CD4-positive, alpha-beta T cell (primary cell): ENCODE measurements at places on chromosomes 5 and 9.

DNA sequence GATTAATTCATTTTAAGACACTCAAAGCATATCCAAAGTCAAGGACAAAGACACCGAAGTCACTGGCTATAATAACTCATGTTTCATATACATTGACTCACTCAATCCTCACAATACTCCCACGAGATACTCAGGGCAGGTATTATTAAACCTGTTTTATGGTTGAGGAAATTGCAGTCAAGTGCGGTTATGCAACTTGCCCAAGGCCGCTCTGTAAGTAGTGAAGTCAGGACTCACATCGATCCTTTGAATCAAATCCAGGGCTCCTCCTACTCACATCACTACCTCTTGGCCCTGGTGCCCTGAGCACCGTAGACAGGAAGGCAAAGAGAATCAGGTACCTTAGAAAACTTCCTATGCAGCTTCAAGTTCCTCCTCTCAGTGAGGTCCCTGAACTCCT, 87.8 kb upstream of the APC start:
- no peaks in the 10 kb centered on the region for H3K36me3 ChIP-seq
- H3K27me3 ChIP-seq, result peaks cover 2% of the 10 kb centered on the region
- no peak for DNase-seq
- H3K4me3 ChIP-seq, result no peak overlapping the region
- no peaks in the 10 kb centered on the region for H3K4me1 ChIP-seq

- no peaks in the 10 kb centered on the region for H3K36me3 ChIP-seq
- H3K27ac ChIP-seq, result no peak overlapping the region
- no peaks in the 10 kb centered on the region for H3K4me1 ChIP-seq
- no peak for DNase-seq
- no peaks in the 10 kb centered on the region for H3K27me3 ChIP-seq
Observed at GRCh38 chr9:81317939-81318338, 371.4 kb downstream of the TLE1 start.

- H3K27ac ChIP-seq, result no peak overlapping the region
- H3K36me3 ChIP-seq, result no peaks in the 10 kb centered on the region
- H3K27me3 ChIP-seq, result no peaks in the 10 kb centered on the region
- no peak overlapping the region for H3K4me3 ChIP-seq
- no peaks in the 10 kb centered on the region for H3K4me1 ChIP-seq
Observed at GRCh38 chr5:93294199-93294598, 286.8 kb downstream of the NR2F1-AS1 start.

DNA sequence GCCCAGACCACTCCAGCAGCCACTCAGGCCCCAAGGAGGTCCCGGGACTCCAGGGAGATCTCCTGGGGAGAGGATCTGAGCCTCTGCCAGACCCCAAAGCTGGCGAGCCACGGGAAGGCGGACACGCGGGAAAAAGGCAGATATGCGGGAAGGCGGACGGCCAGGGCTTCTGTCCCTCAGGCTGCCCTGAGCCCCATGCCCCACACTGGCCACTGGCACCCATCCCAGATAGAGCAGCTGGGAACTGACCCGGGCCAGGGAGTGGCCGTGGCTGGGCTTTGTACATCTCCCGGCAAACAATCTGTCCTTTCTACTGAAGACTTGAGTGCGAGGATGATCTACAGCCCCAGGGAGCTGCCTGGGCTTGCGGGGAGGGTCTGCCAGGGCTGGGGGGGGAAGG, 21.1 kb upstream of the NOTCH1 start:
- no peak overlapping the region for H3K27ac ChIP-seq
- H3K36me3 ChIP-seq, result no peaks in the 10 kb centered on the region
- peaks cover 14% of the 10 kb centered on the region for H3K4me1 ChIP-seq
- DNase-seq, result no peak

- peaks cover 13% of the 10 kb centered on the region for H3K27me3 ChIP-seq
- H3K4me1 ChIP-seq, result no peaks in the 10 kb centered on the region
- H3K4me3 ChIP-seq, result no peak within 1 kb of the TSS
- H3K27ac ChIP-seq, result no peak within 1 kb of the TSS
- no peak for DNase-seq
Observed at GRCh38 chr5:35990941-35991611, at the start of gene UGT3A1. TSS of gene UGT3A1 (minus strand) at chr5:35991390. CDS start at chr5:35991240, 150 bp downstream.

DNA sequence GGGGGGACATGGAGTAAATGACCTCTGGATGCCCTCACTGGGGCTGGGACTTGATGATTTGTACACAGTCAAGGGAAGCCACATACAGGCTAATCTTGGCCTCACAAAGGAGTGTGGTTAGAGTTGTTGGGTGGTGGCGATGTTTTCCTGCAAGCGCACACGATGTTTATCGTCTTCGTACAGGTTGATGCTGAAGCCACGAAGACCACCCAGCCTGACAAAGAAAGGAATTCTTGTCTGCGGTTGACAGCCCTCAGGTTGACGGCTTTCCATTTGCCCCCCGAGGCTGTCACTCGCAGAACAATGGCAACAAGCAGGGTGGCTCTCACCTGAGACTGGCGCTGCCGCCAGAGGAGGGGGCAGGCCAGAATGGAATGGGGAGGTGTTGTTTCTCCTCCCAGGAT, 14.1 kb upstream of the XPA start:
- no peak overlapping the region for H3K27ac ChIP-seq
- H3K27me3 ChIP-seq, result peaks cover 5% of the 10 kb centered on the region
- no peak for DNase-seq
- peaks cover 22% of the 10 kb centered on the region for H3K4me1 ChIP-seq
- no peaks in the 10 kb centered on the region for H3K36me3 ChIP-seq

DNA sequence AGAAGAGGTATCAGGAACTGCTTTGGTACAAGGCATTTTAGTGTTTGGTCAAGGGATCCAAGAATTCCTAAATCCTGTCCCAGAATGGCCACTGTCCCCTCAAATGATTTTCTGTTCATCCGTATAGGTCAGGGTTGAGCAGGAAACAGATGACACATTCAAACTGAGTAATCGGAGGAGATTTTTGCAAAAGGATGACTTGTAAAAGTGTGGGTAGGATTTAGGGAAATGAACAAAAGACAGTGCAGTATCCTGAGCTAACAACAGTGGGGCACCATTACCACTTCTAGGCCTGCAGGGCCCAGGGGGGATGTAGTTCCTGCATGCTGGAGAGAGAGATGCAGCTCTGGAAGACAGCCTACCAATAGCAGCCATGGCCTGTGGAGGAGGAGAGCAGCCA, 290.1 kb downstream of the ZSWIM6 start:
- H3K36me3 ChIP-seq, result no peaks in the 10 kb centered on the region
- peaks cover 16% of the 10 kb centered on the region for H3K4me1 ChIP-seq
- no peak overlapping the region for H3K27ac ChIP-seq
- H3K27me3 ChIP-seq, result peaks cover 23% of the 10 kb centered on the region

- no peak for DNase-seq
- H3K36me3 ChIP-seq, result peaks cover 44% of the 10 kb centered on the region
- no peak overlapping the region for H3K4me3 ChIP-seq
- no peak overlapping the region for H3K27ac ChIP-seq
Observed at GRCh38 chr9:120388003-120388855, 191.7 kb downstream of the CDK5RAP2 start.

DNA sequence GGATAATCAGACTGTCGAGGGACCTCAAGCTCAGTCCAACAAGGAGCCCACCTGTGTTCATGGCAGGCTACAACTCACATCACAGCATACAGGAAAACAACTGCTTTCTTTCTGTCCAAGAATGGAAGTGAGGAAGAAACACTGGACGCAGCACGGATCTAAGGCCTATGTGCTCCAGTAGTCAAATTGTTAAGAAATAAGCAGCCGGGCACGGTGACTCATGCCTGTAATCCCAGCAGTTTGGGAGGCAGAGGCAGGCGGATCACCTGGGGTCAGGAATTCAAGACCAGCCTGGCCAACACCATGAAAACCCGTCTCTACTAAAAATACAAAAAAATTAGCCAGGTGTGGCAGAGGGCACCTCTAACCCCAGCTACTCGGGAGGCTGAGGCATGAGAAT, 427.8 kb downstream of the BNC2 start:
- H3K4me1 ChIP-seq, result no peaks in the 10 kb centered on the region
- no peaks in the 10 kb centered on the region for H3K27me3 ChIP-seq
- H3K4me3 ChIP-seq, result no peak overlapping the region
- H3K27ac ChIP-seq, result no peak overlapping the region
- DNase-seq, result no peak

- peak overlapping the region; percentile 27 for H3K4me3 ChIP-seq
- no peaks in the 10 kb centered on the region for H3K27me3 ChIP-seq
- DNase-seq, result peak; percentile 48
- H3K4me1 ChIP-seq, result peaks cover 59% of the 10 kb centered on the region
Observed at GRCh38 chr5:157172403-157172802, 6.3 kb upstream of the GARIN3 start.

DNA sequence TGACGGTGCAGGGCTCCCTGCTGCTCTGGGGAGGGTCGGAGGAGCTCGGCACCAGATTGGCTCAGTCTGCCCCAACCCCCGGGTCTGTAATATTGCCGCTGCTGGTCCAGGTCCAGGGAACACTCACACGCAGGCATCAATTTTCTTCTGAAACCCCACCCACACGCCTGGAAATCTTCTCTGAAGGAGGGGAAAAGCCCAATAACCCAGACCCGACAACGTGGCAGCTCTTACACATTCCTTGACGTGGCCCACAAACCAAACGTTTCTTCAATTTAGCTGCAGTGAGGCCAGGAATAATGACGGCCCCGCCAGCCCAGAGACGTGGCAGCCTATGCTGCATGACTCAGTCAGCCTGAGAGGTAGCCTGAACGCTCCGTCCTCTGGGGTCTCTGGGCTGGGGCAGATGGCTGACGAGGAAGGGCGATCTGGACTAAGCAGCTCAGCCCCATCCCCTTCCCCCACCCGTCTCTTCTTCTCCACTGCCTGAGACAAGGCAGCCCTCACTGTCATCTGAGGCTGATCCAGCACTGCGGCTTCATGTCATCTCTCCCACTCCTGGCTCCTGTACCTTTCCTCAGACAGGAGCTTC, 9.9 kb upstream of the SPARC start:
- H3K4me3 ChIP-seq, result no peak overlapping the region
- no peaks in the 10 kb centered on the region for H3K27me3 ChIP-seq
- no peaks in the 10 kb centered on the region for H3K4me1 ChIP-seq
- no peak for DNase-seq

DNA sequence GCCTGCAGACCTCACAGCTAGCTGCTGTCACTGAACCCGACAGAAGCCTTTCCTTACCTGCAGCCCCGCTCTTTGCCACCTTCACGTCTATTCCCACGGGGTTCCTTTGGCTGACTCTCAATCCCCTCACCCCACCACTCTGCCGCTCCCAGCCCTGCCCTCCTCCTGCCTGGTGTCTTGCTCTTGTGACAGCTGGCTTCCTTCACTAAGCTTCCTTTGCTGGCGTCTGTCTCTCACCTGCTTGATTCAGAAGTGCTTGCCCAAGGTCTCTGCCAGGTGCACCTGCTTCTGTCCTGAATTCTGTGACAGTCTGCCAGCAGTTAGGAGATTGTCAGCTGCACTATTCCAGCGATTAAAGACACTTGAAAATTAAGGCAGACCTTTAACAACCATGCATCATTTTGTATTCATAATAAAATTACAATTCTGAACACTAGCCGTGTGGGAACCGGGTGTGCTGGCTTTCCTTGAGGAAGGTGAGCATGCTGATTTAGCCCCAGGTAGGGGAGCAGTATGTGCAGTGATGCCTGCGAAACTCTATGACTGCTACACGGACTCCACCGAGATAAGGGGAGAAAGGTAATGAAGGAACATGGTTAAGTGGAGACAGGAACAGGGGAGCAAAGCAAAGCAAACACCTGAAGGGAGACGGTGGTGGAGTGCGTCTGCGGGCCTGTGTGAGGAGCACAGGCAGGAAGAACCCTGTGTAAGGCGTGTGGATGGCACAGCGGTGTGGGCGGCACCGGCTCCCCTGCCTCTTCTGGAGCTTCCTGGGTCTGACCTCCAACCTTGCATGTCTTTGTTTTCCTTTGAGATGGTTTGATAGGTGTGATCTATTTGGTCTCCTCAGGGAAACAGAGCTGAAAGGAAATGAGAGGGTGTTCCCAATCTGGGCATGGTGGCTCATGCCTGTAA, 80.1 kb upstream of the CACNA1B start:
- H3K4me1 ChIP-seq, result no peaks in the 10 kb centered on the region
- no peaks in the 10 kb centered on the region for H3K27me3 ChIP-seq
- peaks cover 61% of the 10 kb centered on the region for H3K36me3 ChIP-seq
- H3K4me3 ChIP-seq, result no peak overlapping the region
- no peak for DNase-seq
- H3K27ac ChIP-seq, result no peak overlapping the region

DNA sequence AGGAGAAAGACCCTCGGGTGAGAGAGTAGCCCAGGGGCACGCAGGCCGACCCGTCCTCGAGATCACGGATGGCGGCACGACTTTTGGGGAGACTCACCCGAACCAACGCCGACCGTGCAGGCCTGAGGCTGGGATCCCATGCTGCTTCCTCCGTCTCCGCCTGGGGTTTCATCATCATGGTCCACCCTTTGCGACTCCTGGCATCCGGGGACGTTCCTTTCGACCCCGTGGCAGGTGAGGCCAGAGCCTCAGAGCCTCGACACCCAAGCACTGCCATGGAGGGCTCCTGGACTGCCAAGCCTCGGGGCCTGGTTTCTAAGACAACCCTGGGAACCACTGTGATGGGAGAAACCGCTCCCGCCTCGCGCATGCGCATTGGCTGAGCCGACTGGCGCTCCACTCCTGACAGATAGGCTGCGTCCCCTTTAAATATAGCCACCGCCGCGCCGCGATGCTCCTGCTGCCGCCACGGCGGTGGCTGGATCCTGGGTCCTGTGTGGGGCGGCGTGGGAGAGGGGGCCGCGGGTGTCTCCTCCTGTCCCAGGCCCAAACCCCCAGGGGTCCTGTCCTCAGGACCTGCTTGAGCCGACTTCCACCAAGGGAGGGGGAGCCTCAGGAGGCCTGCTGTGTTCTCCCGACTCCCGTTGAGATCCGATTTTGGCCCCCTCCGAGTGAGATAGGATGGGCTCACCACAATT, 481.6 kb downstream of the SPATA31A7 start:
- no peaks in the 10 kb centered on the region for H3K27me3 ChIP-seq
- H3K4me3 ChIP-seq, result no peak overlapping the region
- no peaks in the 10 kb centered on the region for H3K4me1 ChIP-seq
- no peaks in the 10 kb centered on the region for H3K36me3 ChIP-seq
- no peak overlapping the region for H3K27ac ChIP-seq
- DNase-seq, result no peak

GRCh38 chr9:121321016-121321503, 49.0 kb downstream of the STOM start:
- H3K36me3 ChIP-seq, result no peaks in the 10 kb centered on the region
- peak; percentile 43 for DNase-seq
- no peak overlapping the region for H3K4me3 ChIP-seq

DNA sequence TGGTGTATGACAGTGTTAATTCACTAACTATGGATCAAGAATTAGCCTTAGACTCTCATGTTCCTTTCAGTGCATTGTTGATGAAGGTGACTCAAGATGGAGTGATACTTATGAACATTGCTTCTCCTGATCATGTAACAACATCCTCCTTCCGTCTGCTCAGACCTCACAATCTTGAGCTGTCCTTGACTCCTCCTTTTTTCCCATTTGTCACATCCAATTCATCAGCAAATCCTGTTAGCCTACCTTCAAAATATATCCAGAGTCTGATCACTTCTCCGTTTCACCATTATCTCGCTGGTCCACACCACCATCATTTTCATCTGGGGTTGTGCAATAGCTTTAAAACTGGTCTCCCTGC, 9.2 kb upstream of the SEMA6A start:
- H3K27me3 ChIP-seq, result peaks cover 5% of the 10 kb centered on the region
- DNase-seq, result no peak

- DNase-seq, result no peak
- no peak overlapping the region for H3K4me3 ChIP-seq
- no peaks in the 10 kb centered on the region for H3K4me1 ChIP-seq
Observed at GRCh38 chr5:147162740-147163139, 72.1 kb upstream of the STK32A start.

- H3K27me3 ChIP-seq, result no peaks in the 10 kb centered on the region
- no peak overlapping the region for H3K4me3 ChIP-seq
- H3K27ac ChIP-seq, result no peak overlapping the region
- no peaks in the 10 kb centered on the region for H3K4me1 ChIP-seq
Observed at GRCh38 chr5:124343451-124343867, 403.0 kb downstream of the ZNF608 start.
